ENCODE measurements at places on chromosomes 5 and 9. TPM values are rescaled to one million over a fixed set of nuclear protein-coding genes. Genes with fewer than 3 reads are reported as not detected.

The LIX1 gene
- not detected for total RNA-seq

The PCDHA1 gene
- not detected for total RNA-seq

The OR1Q1 gene
- not detected for total RNA-seq

DNA sequence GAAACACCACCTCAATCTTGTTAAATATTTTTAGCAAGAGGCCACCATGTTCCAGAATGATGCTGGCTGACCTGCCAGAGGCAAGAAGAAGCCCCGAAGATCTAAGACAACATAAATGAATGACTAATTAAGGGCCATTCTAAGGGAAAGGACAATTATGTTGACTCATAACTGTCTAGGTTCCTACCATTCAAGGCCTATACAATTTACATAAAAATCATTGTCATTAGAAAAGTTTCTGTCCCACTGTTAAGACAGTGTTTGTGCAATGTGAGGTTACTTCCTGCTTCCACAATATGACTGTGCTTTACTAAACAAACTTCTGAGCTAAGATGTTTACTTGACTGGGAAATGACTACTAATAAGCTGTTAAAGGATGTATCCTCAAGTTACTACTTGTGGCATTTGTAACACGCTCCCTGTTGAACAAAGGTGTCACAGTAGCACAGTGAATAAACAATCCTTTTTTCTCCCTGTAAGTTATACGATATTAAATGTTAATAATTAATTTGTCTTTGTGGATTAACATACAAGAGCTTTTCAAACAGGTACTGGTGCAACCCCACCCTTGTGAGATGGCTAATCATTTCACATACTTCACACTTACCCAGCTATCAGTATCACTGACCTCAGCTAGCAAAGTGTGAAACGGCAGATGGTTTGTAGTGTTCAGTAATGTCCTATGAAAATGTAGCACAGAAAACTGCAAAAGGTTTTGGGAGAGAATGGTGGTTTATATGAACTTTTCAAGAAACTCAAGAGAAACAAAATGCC is 195.8 kb downstream of the EFNA5 start:
- no peaks in the 10 kb centered on the region for H3K4me1 ChIP-seq
- no peak overlapping the region for H3K4me3 ChIP-seq
- H3K27ac ChIP-seq, result no peak overlapping the region
- no peaks in the 10 kb centered on the region for H3K27me3 ChIP-seq

DNA sequence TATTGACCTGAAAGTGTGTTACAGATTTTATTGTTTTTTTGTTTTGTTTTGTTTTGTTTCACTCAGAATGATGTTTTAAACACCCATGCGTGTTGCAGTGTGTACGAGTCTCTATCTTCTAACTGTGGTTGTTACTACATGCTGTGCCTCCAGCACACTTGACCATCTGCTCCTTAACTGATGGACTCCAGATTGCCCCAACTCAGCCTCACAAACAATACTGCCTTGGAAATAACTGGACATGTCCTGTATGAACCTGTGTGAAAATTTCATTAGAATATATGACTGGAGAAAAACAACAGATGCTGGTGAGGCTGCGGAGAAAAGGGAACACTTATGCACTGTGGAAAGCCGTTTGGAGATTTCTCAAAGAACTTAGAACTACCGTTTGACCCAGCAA is 68.7 kb upstream of the HAND1 start:
- no peak overlapping the region for H3K4me3 ChIP-seq
- peaks cover 2% of the 10 kb centered on the region for H3K27me3 ChIP-seq
- H3K27ac ChIP-seq, result no peak overlapping the region
- no peaks in the 10 kb centered on the region for H3K36me3 ChIP-seq

DNA sequence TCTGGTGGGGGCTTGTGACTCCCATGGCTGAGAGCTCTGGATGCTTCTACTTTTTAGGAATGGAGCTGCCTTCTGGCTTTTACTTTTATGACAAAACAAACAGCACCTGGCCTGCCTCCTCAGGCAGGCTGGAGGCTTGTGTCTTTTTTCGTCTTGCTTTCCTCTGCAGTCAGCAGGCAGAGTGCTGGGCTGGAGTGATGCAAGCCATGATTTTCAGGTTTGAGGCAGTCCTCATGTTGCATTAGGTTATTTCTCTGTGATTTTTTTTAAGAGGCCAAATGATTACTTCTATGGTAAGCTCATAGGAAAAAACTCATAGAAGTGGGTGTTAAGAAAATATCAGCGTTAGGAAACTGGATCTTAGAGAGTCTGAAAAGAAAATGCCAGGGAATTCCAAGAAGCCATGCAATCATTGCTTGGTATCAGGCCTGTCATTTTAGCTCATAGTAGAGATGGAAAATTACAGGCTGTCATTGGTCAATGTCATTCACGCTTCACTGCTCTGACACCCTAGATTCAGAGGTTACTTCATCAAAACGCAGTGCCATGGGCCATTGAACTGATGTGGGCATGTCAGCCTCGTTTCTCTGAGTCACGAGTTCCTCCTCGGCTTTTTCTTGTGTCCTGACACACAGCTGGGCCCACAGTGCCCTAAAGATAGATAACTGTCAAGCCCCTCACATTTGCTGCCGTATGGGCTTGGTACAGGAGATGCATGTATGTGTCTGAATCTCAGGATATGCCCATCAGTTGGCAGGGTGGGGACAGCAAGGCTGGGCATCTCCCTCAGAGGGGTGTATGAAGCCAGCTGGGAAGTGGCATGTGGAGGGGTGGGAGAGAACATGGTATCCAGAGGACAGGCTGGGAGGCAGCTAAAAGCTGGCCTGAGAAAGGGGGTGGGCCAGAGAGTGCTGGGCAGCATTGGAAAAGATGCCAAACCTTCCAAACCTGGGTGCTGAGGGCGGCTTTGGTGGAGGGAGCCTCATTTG is 151.8 kb downstream of the HSPA4 start:
- no peak overlapping the region for H3K4me3 ChIP-seq
- H3K36me3 ChIP-seq, result no peaks in the 10 kb centered on the region
- no peak overlapping the region for H3K27ac ChIP-seq
- H3K27me3 ChIP-seq, result peaks cover 2% of the 10 kb centered on the region
- H3K4me1 ChIP-seq, result no peaks in the 10 kb centered on the region
- DNase-seq, result no peak
